ENCODE measurements at places on chromosomes 2 and 18. TPM values are rescaled to one million over a fixed set of nuclear protein-coding genes. Genes with fewer than 3 reads are reported as not detected.
A peak's percentile ranks its signal among the peaks of the same experiment; 100 is the strongest.

DNA sequence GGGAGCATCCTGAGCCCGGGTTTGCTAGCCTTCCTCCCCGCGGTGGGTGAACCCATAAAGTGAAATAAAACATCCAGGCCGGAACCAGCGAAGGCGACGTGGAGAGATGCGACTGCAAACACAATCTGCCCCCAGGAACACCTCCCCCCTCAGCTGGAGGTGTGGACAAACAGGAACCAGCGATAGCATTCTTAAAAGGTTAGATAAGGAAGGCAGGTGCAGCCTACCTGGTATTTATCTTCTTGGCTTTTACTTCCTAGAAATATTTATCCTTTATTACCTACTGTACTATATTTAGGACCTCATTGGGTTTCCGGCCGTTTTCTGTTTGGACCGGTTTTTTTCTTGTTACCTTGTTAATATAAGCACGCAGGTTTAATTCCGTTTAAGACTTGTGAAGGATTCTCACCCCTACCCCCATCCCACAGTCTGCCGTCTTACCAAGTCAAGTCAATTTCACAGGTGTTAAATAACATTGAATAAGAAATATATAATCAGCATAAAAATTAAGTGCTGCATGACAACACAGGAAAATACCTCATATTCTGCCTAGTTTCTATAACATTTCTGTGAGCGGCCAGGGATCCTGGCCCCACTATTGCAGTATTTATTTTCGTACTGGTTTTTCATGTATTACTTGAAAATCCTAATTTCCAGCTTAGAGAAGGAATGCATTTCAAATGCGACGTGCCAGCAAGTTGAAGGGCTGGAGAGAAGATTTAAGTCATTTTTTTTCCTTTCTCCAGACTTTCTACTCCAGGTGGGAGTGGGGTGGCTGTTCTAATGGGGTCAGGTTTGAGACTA lies 224.0 kb upstream of the ID2 start:
- DNase-seq: peak; percentile 76

DNA sequence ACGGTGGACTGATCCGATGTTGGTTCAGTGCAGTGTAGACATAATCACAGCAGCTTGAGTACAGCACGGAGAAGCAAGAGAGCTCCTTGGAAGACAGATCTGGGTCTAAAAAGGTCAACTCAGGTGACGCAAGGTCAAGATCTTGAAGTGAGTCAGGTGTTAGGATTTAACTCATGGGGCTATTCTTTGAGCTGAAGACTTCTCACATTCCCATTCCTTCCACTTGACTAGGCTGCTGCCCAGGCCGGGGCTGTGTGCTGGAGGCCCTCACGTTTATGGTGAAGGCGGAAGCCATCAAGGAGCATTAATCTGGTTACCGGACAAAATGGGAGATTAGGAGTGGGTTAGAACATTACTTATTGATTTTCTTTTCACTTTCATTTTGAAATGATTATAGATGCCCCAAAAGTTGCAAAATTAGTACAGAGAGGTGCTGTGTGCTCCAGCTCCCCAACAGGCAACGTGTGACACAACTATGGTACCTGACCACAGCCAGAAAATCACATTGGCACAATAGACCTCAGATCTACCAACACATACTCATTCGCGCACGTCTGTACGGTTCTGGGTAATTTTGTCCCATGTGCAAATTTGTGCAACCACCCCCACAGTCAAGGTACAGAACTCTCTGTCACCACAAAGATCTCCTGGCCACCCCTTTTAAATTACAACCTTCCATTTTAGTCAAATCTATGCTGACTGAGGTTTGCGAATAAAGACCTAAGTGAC lies 77.6 kb upstream of the SEC11C start:
- DNase-seq: no peak

Gene CCDC74A
- 10.7 TPM for total RNA-seq

- DNase-seq: no peak
These were observed 970.1 kb downstream of the DPP10 start for GRCh38 chr2:115412501-115412900.

DNA sequence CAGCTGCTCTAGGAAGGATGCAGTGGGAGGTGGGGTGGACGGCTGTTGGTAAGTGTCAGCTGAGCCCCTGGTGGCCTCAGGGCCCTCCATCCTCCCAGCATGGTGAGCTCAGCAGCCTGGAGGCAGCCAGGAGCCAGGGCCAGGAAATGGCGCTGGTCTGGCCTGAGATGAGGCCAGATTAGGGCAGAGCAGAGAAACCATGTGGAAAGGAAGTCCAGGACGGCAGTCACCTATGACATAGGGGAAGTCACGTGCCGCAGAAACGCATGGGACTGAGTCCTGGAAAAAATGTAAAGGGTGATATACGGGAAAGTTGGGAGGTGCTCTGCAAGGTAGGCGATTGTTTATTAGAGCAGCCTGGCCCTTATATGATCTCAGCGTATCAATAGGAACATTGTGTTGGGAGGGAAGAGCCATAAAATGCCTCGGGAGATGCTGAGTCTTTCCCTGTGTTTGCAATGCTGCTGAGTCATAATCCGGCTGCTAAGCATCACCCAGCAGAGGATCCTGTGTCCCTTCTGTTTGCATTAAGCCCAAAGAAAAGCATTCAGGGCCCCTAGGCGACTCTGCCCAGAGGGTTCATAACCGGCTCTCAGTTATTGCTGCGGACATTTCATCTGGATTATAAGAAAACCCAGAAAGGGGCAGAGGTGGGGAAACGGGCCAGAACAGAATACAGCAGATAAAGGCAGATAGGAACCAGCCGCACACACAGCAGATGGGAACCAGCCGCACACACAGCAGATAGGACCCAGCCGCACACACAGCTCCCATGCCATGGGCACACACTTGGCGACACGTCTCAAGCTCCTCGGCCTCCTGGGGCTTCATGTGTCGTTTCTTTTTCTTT lies 30.3 kb upstream of the B3GNT7 start:
- DNase-seq: no peak

DNA sequence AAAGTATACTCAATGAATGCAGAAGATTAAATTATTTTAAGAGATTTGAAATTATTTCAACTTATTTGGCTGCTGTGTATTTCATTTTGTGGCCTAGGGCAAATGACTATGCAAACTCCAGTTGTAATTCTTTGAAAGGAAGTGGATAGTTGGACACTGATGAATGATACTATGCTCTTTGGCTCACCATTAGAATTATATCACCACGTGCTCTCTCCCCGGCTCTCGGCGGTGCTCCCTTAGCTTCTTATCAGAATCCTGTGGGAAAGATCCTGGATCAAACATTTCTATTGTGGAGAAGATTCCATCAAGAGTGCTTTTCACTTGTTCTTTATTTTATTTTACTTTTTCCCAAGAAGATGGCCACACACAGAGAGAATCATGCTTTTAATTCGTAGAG lies 55.2 kb downstream of the ADCYAP1 start:
- no peak for DNase-seq

GRCh38 chr2:189138800-189139199 lies 40.8 kb downstream of the COL5A2 start:
- no peak for DNase-seq

GRCh38 chr2:120675460-120676130 lies 60.1 kb upstream of the GLI2 start:
- peak; percentile 56 for DNase-seq

- DNase-seq: peak; percentile 42
These were observed 56.5 kb downstream of the ACAA2 start for GRCh38 chr18:49756671-49757362.

Gene ALLC
- total RNA-seq: 0.23 TPM

Gene MRPS5
- total RNA-seq: 27.8 TPM

Gene TSPYL6
- total RNA-seq: not detected

DNA sequence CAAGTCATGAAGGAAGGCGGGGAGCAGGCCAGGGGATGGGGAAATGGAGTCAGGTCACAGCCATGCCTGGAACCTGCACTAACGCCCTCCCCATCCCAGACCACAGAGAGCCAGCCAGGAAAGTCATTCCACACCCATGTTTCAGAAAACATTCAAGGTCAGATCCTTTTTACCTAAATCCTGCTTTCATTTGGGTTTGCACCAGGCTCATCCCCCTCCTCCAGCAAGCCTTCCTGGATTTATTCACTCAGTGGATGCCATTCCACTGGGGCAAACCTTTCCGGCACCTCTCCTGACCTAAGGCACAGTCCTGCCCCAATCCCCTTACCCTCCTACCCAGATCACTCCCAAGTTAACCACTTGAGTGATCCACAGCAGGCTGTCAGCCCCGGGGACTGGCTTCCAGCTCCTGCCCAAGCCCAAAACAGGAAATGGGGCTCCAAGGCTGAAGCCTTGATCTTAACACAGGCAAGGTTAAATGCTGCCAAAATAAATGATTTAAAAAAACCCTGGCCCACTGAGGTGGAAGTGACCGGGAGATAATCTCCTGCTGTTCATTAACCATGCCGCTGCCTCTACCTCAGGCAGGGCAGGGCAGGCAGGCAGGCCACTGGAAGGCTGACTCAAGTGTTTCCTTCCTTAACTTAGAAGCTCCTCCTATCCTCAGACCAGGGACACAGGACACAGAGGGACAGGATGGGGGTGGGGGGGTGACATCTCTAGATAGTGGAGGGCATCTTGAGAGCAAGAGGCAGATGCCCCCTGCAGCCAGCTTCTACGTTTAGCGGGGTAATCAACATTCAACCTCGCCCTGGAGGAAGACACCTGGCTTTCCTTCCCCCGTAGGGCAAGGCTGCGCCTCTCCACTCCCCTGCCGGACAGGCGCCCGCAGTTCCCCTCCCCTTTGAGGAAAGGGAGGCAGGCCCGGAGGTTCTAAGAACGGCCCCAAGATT lies 1.4 kb downstream of the RAB11FIP5 start:
- peak; percentile 89 for DNase-seq

DNA sequence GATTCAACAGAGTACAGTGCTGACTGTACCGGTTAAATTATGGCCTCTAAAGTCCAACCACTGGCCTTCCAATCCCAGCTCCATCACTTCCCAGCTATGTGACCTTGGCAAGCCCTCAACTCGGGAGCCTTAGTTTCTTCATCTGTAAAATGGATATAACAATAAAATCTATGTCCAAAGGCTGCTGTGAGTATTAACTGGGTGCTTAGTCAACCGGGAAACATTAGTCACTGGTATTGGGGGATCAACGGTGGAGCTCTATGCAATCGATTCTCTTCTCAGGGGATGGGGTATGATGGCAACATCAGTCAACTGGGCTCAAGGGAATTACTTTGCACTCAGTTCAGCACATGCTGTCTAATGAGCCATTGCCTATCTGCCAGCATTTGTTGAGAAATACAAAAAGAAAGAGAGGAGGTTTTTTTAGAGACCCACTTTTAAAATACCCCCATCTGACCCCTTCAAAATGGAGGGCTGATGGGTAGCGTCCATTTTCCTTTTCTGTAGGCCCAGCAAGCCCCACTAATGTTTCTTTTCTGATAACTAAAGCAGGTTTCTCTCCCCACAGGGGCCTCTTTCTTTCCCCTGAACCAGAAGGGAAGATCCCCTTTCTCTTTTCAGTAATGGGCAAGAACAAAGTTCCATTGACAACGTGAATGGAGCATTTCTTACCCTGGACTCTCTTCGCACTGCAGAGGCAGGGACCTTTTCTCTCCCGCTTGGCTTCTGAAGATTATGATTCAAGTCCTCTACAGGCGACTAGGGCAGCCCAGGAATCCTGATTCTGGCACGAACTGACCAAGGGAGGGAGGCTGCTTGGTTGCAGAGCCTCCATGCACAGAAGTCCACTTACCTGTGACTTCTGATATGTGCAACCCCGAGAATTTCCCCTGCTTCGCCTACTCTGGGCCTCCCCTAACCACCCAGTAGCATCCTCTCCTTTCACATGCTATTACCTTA lies 8.7 kb upstream of the AGFG1 start:
- DNase-seq: no peak

Gene FOXI3
- total RNA-seq: not detected

GRCh38 chr2:74226648-74227213 lies 28.3 kb downstream of the MTHFD2 start:
- DNase-seq: peak; percentile 18

- no peak for DNase-seq
These were observed 1.6 kb downstream of the DSC2 start for GRCh38 chr18:31100436-31101182.

DNA sequence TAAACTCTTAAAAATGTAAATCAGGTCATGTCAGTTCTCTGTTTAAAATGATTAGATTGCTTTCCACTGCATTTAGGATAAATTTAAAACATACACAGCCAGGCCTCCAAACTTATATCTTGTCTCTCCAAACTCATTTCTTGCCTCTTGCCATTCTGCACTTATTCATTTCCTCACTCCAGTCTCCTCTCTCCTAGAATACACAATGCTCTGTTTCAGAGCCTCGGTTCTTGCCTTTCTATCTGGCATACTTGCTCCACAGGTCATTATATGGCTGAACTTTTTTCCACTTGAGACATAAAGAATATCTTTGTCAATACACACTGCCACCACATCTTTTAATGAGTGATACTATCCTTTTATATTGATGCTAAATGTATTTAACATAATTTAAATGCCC lies 10.5 kb upstream of the UGP2 start:
- DNase-seq: no peak

Gene OTOS
- not detected for total RNA-seq

DNA sequence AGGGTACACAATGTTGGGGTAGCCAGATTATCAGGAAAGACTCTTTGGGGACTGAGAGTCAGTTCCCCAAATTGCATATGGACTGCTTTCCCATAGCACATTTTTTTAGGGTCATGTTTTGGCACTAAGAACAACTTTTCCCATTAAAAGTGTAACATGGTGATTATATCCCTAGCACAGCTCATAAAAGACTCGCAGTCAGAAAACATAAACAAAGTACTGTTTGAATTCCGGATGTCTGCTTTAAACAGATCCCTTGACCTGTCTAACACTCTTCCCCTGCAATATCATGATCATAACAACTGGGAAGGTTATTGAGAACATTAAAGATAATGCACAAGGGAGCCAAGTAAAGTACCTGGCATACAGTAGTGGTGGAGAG lies 262.2 kb downstream of the ASXL3 start:
- DNase-seq: no peak

Gene CNDP1
- total RNA-seq: 2.4 TPM

DNA sequence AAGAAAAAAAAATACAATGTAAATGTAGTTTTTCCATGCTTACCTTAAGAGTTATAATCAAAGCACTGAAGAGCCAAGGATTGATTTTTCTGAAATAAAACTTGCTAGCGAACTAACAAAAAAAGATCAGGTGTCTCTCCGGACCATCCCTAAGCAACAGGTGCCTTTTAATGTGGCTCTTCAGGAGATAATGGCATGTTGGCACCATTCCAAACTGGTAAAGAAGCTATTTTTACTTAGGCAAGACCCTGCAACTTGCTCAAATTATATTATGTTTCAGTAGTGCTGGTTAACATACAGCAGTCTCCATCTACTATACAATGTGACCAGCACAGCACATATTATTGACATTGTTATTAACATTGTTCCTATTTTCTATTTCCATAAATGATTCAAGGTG lies 2.3 kb upstream of the GCC2 start:
- no peak for DNase-seq

- DNase-seq: no peak
These were observed at the start of gene RAB17 for GRCh38 chr2:237590272-237591140. Gene RAB17 (minus strand): TSS chr2:237590734. CDS start chr2:237586154, 4,580 bp downstream.
